ENCODE measurements at places on chromosomes 11 and 22. TPM values are rescaled to one million over a fixed set of nuclear protein-coding genes. Genes with fewer than 3 reads are reported as not detected.

Gene CHRNA10
- total RNA-seq, result 2.6 TPM

Gene BAIAP2L2
- total RNA-seq, result 0.32 TPM

Gene FOLR2
- total RNA-seq, result not detected

Gene TMEM223
- 14.3 TPM for total RNA-seq

Gene APOC3
- total RNA-seq, result not detected

Gene SOX10
- total RNA-seq, result not detected

Gene SLC39A13
- 15.5 TPM for total RNA-seq

Gene FAM180B
- not detected for total RNA-seq

Gene TRMT2A
- 142 TPM for total RNA-seq

Gene LUZP2
- not detected for total RNA-seq

Gene SHISA8
- 6.1 TPM for total RNA-seq

Gene ESAM
- 0.52 TPM for total RNA-seq

Gene DDIAS
- total RNA-seq, result 28.7 TPM

Gene APOBEC3F
- 19.0 TPM for total RNA-seq

Gene TSSK2
- not detected for total RNA-seq

Gene SAMM50
- total RNA-seq, result 60.6 TPM

Gene CLCF1
- total RNA-seq, result 0.73 TPM

Gene PKP3
- not detected for total RNA-seq

Gene OR52A5
- total RNA-seq, result not detected

Gene LDHAL6A
- not detected for total RNA-seq

Gene OR8D4
- not detected for total RNA-seq

Gene NXPE4
- total RNA-seq, result not detected

Gene EHF
- total RNA-seq, result not detected

Gene PLEKHB1
- total RNA-seq, result 1.3 TPM

Gene SCARF2
- total RNA-seq, result 0.24 TPM

Gene STK33
- 0.34 TPM for total RNA-seq

Gene MAPK8IP1
- total RNA-seq, result 0.51 TPM

Gene OR4C13
- not detected for total RNA-seq

Gene SEPTIN3
- total RNA-seq, result 7.9 TPM

Data from activated T-helper 1 cell treated with anti-CD3 and anti-CD28 coated beads, Interleukin-12 subunit alpha, Interleukin-12 subunit beta, Interleukin-2, Interleukin-4 antibody, amounts not matched to agents 30 ng/mL and 10 ng/mL and 1 ng/mL, durations not matched to agents 14 hours and 24 hours and 36 hours (primary cell).